Left lung (tissue), 14 donors: ENCODE measurements at places on chromosomes 4 and X. TPM values are rescaled to one million over a fixed set of nuclear protein-coding genes. Genes with fewer than 3 reads are reported as not detected.

The EOLA2 gene
- 33.5 TPM for total RNA-seq

The PLXNB3 gene
- 3.9 TPM for total RNA-seq

The MFAP3L gene
- 4.8 TPM for total RNA-seq

The RCHY1 gene
- total RNA-seq = 30.1 TPM

The GAB3 gene
- 15.0 TPM for total RNA-seq

The PPARGC1A gene
- total RNA-seq = 9.2 TPM

The COX7B2 gene
- total RNA-seq = not detected

The TLR6 gene
- 6.6 TPM for total RNA-seq

The POU3F4 gene
- not detected for total RNA-seq

The CXCL11 gene
- 0.41 TPM for total RNA-seq

The PAGE2B gene
- not detected for total RNA-seq

DNA sequence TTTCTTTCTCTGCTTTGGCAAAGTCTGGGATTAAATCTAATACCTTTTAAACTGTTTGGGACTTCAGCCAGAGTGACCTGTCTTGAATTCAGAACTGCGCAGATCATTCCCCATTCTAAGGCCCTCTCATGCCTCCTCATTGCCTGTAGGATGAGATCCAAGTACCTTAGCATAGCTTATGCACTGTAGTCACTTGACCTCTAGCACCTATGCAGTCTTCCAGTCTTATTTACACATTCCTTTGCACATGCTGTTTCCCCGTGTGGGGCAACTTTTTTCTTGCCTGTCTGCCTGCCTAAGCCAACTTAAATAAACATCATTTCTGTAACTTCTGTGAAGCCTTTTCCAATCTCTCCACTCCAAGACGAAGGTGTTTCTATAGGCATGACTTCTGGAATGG, 68.4 kb downstream of the AR start:
- DNase-seq = no peak
- no peaks in the 10 kb centered on the region for H3K4me1 ChIP-seq
- H3K27me3 ChIP-seq = no peaks in the 10 kb centered on the region

DNA sequence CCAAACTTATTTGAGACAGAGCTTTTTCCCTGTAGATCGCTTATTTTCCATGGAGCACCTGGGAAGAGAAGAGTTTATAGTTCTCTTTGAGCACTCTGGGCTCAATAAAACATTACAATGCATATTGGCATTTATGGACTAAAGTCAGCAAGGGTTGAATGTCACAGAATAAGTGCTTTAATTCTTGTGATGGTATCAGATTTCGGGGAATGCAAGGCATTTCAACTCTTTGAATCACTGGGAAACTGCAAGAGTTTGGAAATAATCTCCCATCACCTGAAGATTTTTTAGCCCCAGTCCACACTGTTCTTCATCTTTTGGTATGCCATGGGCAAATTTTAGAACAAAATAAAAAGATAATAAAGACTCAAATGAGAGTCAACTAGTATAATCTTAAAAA, 111.5 kb upstream of the WDFY3 start:
- no peaks in the 10 kb centered on the region for H3K36me3 ChIP-seq
- no peaks in the 10 kb centered on the region for H3K4me1 ChIP-seq
- H3K27ac ChIP-seq = no peak overlapping the region
- no peak for DNase-seq
- no peaks in the 10 kb centered on the region for H3K27me3 ChIP-seq

GRCh38 chrX:132071254-132071653, 48.2 kb downstream of the STK26 start:
- no peaks in the 10 kb centered on the region for H3K4me1 ChIP-seq
- H3K27ac ChIP-seq = no peak overlapping the region
- no peaks in the 10 kb centered on the region for H3K27me3 ChIP-seq
- no peak for DNase-seq
- no peak overlapping the region for H3K4me3 ChIP-seq

DNA sequence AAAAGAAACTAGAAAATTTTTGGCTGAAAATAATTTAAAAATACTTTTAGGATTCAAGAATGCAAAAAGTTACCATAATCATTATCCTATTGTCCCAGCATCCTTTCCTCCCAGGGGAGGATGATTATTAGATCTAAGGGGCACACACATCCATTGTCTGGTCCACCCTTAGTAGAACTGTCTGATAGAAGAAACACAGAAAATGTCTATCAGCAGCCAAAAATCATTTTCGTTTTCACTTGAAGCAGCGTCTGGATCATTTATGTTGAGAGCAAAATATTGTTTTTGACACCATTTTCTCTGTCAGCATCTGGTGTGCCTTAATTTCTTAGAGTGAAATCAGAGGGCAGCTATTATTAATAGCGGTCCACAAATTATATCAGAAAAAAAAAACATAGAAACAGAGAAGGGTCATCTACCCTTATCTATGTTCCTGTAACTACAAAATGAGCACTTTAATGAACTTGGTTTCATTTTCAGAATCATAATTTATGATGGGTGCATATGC, 446.3 kb downstream of the TRAM1L1 start:
- no peak overlapping the region for H3K27ac ChIP-seq
- DNase-seq = no peak
- no peak overlapping the region for H3K4me3 ChIP-seq
- H3K27me3 ChIP-seq = no peaks in the 10 kb centered on the region

DNA sequence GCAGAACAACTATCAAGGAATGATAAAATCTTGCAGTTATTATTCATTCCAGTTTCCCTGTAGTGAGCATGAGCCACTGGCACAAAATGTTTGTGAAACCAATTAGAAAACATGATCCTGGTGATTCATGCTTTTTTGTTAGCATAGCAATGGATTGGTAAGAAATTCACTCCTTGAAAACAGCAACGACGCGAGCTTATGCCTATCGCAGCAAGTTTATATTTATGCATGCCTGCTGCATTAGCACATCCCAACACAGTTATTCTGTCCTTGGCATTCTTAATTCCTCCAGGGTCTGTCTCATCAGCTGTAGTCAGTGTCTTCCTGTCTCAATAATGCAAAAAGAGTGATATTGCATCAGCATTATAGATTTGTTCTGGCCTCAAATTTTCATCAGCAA, 975.9 kb downstream of the STIM2 start:
- DNase-seq = no peak
- no peak overlapping the region for H3K4me3 ChIP-seq

DNA sequence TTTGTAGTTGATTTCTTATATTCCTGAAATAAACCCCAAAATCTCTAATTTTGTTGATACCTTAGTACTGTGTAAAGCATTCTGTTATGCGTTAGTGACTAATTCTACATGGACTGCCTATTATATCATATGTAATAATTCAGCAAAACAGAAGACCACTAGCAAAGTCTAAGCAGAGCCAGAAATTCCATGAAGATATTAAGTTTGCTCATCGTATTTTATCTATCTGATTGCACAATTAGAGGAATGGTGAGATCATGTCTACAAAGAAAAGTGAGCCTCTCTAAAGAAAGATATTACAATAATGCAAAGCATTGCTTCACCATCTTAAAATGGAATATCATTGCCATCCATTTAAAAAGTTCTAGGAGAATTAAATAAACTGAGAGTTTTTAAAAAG, 374.6 kb upstream of the SLC7A11 start:
- H3K4me1 ChIP-seq = no peaks in the 10 kb centered on the region
- H3K4me3 ChIP-seq = no peak overlapping the region
- no peak for DNase-seq

DNA sequence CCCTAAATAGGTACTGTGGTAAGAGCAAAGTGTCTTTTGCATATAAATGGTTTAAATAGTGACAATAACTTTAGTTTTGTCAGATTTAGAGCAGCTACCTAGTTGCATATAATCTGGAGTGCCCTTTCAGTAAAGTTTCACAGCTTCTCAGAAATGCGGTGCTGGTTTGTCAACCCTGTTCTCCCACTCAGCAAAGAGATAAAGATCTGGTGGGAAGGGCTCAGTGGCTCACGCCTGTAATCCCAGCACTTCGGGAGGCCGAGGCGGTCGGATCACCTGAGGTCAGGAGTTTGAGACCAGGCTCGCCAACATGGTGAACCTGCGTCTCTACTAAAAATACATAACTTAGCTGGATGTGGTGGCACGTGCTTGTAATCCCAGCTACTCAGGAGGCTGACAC, 45.6 kb upstream of the TENM3 start:
- no peaks in the 10 kb centered on the region for H3K27me3 ChIP-seq
- no peak overlapping the region for H3K4me3 ChIP-seq
- H3K36me3 ChIP-seq = no peaks in the 10 kb centered on the region
- no peak overlapping the region for H3K27ac ChIP-seq
- no peaks in the 10 kb centered on the region for H3K4me1 ChIP-seq

DNA sequence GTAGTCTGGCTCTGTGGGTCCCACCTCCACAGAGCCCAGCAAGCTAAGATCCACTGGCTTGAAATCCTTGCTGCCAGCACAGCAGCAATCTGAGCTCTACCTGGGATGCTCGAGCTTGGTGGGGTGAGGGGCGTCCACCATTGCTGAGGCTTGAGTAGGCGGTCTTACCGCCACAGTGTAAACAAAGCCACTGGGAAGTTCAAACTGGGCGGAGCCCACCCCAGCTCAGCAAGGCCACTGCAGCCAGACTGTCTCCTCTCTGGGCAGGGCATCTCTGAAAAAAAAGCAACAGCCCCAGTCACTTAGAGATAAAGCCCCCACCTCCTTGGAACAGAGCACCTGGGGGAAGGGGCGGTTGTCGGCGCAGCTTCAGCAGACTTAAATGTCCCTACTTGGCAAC, 243.2 kb upstream of the POF1B start:
- no peak for DNase-seq
- H3K36me3 ChIP-seq = no peaks in the 10 kb centered on the region
- H3K4me3 ChIP-seq = no peak overlapping the region
- no peak overlapping the region for H3K27ac ChIP-seq
- H3K4me1 ChIP-seq = no peaks in the 10 kb centered on the region
- H3K27me3 ChIP-seq = no peaks in the 10 kb centered on the region

DNA sequence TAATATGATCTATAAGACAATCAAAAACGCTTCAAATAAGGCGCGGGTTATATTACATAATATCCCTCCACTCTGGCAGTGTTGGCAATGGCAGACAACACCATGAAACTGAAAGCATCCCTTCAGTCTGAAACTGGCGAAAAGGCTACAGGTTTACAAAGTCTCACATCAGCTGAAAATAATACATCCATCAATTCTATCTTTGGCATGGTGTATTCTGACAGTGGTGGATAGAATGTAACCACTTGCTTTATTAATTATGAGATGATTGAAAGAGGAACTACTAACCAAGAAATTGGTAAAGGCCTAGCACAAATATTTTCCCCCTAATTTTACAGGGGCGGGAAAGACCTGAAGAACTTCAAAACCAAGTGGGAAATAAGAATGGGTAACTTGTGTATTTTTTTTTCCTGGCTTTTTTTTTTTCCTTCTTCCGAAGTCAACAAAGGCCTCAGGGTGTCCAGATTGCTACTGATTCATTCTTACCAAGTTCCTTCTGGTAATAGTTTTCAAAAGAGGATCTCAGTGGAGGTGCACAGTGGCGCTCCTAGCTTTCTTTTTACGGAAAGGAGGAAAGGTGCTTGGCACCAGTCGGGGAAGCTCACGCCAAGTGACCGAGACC, 728 bp downstream of the UBA6 start:
- peak overlapping the region; percentile 94 for H3K4me3 ChIP-seq
- no peak for DNase-seq
- no peaks in the 10 kb centered on the region for H3K27me3 ChIP-seq
- H3K27ac ChIP-seq = peak overlapping the region; percentile 90
- peaks cover under 1% of the 10 kb centered on the region for H3K36me3 ChIP-seq

GRCh38 chr4:85615952-85616351, 141.0 kb downstream of the ARHGAP24 start:
- no peak overlapping the region for H3K27ac ChIP-seq
- no peaks in the 10 kb centered on the region for H3K27me3 ChIP-seq
- H3K4me3 ChIP-seq = no peak overlapping the region
- no peaks in the 10 kb centered on the region for H3K4me1 ChIP-seq
- DNase-seq = no peak

DNA sequence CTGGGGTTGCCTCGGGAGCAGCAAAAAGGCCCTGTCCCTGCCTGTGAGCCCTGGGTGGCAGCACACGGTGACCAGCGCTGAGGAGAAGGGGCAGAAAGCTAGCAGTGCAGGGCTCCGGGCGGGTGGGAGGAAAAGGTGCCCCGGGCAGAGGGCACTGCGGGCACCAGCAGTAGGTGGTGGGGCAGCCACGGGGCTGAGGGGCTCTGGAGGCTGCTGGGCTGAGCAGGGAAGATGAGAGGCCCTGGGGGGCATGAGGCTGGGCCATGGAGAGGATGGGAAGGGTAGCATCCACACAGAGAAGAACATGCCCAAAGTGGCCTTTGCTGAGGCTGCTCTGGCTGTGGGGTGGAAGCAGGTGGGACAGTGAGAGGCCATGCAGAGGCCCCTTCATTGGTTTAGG, 67.5 kb upstream of the NKX1-1 start:
- H3K27ac ChIP-seq = no peak overlapping the region
- no peak overlapping the region for H3K4me3 ChIP-seq
- H3K36me3 ChIP-seq = no peaks in the 10 kb centered on the region

- DNase-seq = no peak
- H3K27ac ChIP-seq = no peak overlapping the region
- no peaks in the 10 kb centered on the region for H3K36me3 ChIP-seq
- H3K4me3 ChIP-seq = no peak overlapping the region
- H3K27me3 ChIP-seq = no peaks in the 10 kb centered on the region
Observed at GRCh38 chrX:150405576-150405975, 42.5 kb downstream of the MAMLD1 start.

GRCh38 chr4:89572224-89572858, 264.6 kb downstream of the SNCA start:
- no peak overlapping the region for H3K27ac ChIP-seq
- H3K4me1 ChIP-seq = no peaks in the 10 kb centered on the region
- H3K4me3 ChIP-seq = no peak overlapping the region
- no peaks in the 10 kb centered on the region for H3K27me3 ChIP-seq
- DNase-seq = no peak

GRCh38 chr4:153582954-153583702, 101.0 kb upstream of the TLR2 start:
- H3K36me3 ChIP-seq = no peaks in the 10 kb centered on the region
- DNase-seq = no peak
- H3K4me1 ChIP-seq = no peaks in the 10 kb centered on the region
- no peak overlapping the region for H3K4me3 ChIP-seq
- H3K27me3 ChIP-seq = no peaks in the 10 kb centered on the region

DNA sequence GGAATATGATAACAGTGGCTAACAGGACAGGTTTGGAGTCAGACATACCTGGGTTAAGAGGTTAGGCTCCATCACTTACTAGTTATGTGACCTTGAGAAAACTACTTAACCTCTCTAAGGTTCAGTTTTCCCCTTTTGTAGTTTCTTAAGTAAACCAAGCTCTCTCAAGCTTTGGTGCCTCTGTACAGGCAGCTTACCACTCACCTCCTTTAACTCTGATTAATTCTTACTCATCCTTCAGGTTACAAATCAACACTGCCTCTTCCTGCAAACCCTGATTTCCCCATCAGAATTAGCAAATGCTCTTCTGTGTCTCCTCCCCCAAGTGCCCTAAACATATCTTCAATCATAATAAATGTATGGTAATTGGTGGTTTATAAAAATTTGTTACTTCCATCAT, 3.5 kb upstream of the SERTM2 start:
- H3K36me3 ChIP-seq = no peaks in the 10 kb centered on the region
- no peaks in the 10 kb centered on the region for H3K4me1 ChIP-seq
- H3K27me3 ChIP-seq = peaks cover 4% of the 10 kb centered on the region
- DNase-seq = no peak
- H3K27ac ChIP-seq = no peak overlapping the region

GRCh38 chrX:1835056-1835455, 220.2 kb downstream of the ASMT start:
- H3K4me3 ChIP-seq = no peak overlapping the region
- no peaks in the 10 kb centered on the region for H3K4me1 ChIP-seq
- no peak for DNase-seq
- H3K27me3 ChIP-seq = no peaks in the 10 kb centered on the region
- H3K27ac ChIP-seq = no peak overlapping the region
